ENCODE measurements at places on chromosomes 6 and 20.

DNA sequence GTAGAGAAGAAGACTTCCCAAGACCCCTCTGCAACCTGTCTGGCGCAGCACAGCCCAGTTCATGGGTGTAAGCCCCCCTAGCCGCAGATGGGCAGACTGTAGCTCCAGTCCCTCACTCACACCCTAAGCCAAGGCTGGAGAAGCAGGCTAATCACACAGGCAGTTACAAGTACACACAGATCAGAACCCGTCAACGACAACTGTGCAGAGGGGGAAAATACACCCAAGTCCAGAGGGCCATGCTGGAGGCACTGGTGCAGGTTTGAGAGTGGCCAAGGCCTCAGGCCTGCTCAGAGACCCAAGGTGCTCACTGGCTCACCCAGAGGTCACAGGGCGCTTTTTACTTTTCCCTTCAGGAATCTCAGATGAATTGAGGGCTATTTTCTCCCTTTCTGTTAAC is 106.1 kb downstream of the NOL4L start:
- no peak for DNase-seq

GRCh38 chr6:122408702-122409458 is 9.4 kb downstream of the HSF2 start:
- no peak for DNase-seq

DNA sequence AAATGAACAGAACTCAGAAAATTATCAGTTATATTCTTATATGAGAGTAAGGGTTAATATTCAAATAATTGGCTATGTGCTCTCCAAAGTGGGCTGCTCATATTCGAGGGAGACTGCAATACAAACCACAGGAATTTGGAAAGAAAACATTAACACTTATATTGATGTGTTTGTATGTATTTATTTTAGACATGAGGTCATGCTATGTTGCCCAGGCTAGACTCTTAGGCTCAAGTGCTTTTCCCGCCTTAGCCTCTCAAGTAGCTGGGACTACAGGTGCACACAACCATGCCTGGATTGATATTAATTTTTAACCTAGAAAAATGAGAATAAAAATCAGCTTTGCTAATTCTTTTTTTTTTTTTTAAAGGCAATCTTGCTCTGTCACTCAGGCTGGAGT is 35.0 kb downstream of the BTBD9 start:
- DNase-seq = no peak

DNA sequence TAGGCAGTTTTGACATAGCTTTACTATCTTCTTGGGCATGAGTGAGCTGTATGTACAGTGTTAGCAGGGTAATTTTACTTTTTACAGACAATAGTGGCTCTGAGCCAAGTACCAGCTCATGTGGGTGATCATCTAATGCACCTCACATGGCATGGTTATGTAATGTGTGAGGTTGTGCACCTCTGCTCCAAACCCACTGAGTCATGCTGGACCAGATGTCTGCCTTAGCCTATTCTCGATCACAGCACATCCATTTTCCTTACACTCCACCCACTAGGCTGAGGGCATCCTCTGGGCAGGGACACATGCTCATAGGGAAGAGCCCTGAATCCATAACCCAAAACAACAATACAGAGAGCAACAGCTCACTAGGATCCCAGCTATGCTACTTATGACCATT is 71.6 kb upstream of the FBXL4 start:
- DNase-seq = no peak

DNA sequence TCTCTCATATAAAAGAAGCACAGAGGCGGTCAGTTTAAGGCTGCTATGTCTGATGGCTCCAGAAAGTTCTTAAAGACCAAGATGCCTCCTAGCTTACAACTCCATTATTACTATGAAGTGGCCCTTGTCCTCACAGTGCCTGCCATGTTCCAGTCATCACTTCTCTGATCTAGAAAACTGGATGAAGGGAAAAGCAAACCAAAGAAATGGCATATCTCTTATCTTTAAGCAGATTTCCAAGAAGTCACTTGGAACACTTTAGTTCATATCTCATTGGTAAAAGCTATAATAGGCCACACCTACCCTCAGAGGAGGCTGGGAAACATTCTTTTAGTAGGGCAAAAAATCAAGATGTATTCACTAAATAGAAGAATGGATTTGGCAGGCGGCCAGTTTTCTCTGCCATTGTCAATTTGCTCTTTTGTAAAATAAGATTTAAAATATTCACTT is 289.6 kb downstream of the TBC1D7 start:
- no peak for DNase-seq

- DNase-seq = no peak
These were observed 121.0 kb upstream of the GGTLC1 start for GRCh38 chr20:24109537-24109936.

DNA sequence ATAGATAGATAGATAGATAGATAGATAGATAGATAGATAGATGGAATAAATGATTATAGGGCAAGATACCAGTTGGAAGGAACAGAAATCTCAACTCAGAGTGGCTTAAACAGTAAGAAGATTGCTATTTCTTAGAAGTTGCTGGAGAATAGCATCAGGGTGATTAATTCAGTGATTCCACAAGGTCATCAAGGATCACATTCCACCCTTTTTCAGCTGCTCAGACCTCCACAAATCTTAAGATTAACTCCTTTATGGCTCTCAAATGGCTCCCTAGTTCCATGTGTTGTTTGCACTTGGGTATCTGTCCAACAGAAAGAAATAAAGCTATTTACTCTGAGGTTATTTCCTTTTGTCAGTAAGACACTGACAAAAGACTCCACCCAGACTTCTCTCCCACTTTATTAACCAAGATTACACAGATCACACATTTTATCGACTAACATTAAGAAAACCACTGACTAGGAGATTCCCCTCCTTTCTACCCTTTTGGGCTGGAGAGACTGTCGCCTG is 68.3 kb upstream of the KIF16B start:
- DNase-seq = no peak

GRCh38 chr6:31728767-31729514 is at the start of gene DDAH2:
DDAH2 (minus strand) TSS chr6:31729299; CDS start chr6:31729161, 138 bp downstream.
- no peak for DNase-seq

DNA sequence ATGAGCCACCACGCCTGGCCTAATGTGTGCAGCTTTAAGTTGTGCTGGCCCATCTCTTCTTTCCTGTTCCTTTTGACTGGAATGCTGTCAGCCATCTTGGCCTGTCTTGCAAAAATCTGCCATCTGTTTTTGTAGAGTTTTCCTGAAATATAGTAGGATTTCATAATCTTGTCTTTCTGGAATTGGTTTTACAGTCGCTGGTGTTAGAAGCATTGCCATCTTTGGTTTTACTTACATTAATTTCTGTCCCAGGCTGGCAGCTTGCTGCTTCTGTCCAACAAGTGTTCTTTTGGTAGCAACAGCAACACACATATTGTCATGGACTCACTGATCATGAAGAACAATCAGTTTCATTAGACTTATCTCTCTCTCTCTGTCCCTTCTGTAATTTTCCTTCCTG is 29.1 kb upstream of the TULP1 start:
- DNase-seq = no peak

DNA sequence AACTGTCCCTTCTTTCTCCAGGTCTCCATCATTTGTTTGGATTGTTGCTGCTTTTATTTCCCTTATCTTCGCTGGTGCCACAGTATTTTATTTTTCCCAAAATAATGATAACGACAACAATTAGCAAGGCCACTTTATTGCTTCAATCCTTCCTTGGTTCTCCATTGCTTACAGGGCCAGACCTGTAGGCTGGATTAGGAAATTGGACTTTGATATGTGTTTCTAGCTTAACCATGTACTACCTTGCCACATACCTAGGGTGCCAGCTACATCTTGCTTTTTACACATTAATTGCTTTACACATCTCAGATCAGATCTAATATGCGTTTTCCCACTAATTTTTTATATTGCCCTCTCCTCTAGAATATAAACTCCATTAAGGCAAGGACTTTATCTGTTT is 195.4 kb downstream of the HIVEP2 start:
- DNase-seq = no peak

GRCh38 chr6:44194326-44194725 is 22.4 kb upstream of the MYMX start:
- no peak for DNase-seq

- no peak for DNase-seq
These were observed 151.7 kb downstream of the FRK start for GRCh38 chr6:115908906-115909559.

GRCh38 chr6:28817808-28818145 is 106.0 kb downstream of the TRIM27 start:
- no peak for DNase-seq

- no peak for DNase-seq
These were observed 74.9 kb upstream of the SLCO4A1 start for GRCh38 chr20:62567246-62568044.

- DNase-seq = no peak
These were observed 368.5 kb upstream of the EPHA7 start for GRCh38 chr6:93787841-93788240.

- no peak for DNase-seq
These were observed 88.4 kb upstream of the SGK1 start for GRCh38 chr6:134406311-134406710.

DNA sequence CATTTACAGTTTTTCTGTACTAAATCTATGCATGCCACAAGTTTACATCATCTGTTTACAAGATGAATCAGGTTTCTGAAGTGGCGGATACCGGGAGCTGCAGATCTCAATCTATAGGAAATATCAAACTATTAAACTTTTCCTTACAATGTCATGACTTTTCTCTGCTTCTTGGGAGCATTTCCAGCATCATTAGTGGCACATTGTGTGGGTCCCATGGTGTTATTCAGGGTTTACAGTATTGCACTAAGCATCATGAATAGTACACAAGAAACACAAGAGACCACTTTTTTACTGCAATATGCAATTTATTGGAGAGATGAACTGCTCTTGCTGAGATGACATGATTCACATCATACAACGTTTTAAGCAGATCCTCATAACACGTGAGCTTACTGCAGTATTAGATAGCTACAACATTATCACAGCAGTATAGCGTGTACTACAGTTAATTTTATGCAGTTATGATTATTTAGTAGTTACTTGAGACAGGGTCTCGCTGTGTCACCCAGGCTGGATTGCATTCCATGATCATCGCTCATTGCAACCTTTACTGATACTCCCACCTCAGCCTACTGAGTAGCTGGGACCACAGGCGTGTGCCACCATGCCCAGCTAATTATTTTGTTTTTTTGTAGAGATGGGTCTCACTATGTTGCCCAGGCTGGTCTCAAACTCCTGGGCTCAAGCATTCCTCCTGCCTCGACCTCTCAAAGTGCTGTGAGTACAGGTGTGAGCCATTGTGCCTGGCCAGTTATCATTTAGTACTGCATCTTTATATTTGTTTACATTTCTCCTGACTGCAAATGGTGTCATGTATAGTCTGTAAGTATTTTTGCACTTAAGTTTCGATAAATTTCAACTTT is 18.4 kb downstream of the BLTP3A start:
- DNase-seq = no peak

GRCh38 chr6:56863366-56863765 is 91.5 kb upstream of the BEND6 start:
- DNase-seq = no peak

DNA sequence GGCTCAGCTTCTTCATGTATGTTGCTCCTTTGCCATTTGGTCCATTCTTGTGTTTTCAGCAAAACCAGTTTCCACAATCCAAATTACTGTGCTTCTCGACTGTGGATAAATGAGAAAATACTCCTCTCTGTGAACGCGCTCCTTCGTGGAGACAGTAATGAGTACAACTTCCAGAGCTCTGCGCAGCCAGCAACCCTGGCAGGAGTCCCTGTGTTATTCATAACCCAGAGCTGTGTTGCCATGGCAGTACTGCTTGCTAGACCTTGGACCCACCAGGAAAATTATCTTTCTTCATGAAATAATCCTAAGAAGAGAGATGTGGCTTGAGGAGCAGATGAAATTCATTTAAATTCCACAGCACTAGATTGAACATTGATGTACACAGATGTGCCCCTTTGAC is 73.7 kb downstream of the SLC22A3 start:
- no peak for DNase-seq

DNA sequence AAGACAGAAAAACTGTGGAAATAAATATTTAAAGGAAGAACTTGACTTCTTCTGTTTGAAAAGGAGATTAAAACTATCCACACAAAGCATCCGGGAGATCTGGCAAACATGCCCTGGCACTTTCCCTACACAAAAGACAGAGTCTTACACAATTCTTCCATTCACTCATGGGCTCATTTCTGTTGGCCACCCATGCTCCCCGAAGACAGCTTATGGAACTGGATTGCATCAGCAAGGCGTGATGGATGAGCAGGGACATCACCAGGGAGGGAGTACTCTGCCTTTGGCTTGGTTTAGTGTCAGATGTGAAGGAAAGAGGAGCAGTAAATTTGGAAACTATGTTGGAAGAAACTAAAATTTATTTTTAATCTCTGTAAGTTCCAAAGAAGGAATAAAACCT is 379.3 kb downstream of the CD109 start:
- no peak for DNase-seq

GRCh38 chr20:49863666-49864065 is 51.0 kb downstream of the SLC9A8 start:
- no peak for DNase-seq

GRCh38 chr6:130955755-130956154 is 107.3 kb downstream of the EPB41L2 start:
- DNase-seq = no peak

- DNase-seq = no peak
These were observed 38.9 kb downstream of the BMP5 start for GRCh38 chr6:55836481-55836880.

DNA sequence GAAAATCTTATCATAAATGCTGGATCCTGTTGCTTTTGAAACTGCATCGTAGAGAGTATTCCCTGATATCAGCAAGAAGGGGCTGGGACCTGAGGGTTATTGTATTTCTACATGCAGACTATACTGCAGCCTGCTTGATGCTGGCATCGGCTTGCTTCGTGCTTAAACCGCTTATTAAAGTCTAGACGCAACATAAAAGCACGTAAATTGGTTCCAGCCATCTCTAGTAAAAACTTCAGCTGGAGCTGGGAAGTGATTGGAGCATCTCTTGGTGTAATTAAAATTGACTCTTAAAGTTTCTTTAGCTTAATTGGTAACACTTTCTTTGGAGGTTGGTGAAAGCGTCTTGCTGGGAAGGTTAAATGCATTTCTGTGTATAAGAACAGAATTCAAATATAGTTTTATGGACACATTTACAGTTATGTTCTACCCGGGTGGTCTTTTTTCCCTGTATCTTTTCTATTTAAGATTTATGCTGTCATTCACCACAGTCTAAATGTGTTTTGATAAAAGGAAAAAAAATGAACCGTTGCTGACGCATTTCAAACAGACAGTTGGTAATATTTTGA is 139.0 kb upstream of the JAG1 start:
- DNase-seq = no peak

DNA sequence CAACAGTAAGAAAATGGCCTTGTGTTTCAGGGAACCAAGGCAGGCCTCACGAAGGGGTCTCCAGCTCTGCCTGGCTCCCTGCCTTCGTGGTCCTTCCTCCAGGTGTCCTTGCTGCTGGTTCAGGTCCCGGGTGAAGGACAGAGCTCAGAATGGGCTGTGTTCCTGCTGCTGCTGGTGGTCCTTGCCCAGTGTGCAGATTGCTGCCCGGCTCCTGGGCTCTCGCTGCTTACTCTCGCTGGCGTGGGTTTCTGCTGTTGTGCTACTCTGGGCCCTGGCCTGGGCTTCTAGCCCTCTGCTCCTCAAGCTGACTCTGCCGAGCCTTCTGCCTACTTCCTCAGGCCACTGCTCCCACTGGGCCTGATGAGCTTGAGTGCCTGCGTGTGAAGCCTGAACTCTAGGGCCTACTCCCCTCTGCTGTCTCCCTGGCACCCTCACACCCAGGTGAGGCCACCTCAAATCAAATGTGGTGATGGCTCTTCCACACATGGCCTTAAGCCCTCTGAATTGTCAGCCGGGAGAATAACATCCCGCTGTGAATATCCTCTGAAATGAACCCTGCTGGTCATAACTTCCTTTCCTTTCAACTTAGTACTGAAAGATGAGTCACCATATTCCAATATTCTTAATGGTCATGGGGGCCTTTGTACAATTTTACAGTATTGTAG is 171.6 kb downstream of the FOXC1 start:
- DNase-seq = no peak

All from foreskin melanocyte (primary cell).